ENCODE measurements at places on chromosomes 5 and 9.
A peak's percentile ranks its signal among the peaks of the same experiment; 100 is the strongest.

DNA sequence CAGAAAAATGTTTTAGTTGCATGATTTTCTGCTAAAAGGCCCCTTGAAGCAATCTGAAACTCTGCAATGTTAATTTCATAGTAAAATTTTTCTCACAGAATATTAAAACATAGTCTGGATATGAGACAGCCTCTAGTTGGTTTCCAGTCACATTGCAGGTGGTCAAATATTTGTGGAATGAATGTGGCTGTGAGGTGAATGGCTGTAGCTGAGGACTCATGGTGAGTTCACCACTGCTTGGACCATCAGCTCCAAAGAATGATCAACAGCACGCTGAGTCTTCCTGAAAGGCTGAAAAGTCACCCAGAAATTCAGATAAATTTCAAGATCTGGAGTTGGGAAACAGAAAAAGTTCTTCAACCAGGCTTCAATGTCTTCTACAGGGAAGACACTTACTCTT, 79.8 kb downstream of the MAT2B start:
- DNase-seq: no peak

DNA sequence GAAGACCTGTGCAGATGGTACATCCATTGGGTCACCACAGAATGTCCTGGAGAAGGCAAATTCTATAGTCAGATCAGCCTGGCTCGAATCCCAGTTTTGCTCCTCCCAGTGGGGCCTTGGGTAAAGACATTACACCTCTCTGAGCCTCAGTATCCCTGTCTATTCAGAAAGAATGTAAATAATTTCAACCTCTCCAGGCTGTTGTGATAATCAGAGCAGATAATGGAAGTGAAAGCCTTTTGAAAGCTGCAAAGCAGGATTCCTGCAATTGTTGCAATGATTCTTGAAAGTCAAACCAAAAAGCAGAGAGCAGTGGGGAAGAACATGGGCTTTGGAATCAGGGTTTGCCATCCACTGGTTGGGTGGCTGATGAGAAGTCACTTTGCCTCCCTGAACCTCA, 63.2 kb downstream of the LHX2 start:
- DNase-seq: no peak

DNA sequence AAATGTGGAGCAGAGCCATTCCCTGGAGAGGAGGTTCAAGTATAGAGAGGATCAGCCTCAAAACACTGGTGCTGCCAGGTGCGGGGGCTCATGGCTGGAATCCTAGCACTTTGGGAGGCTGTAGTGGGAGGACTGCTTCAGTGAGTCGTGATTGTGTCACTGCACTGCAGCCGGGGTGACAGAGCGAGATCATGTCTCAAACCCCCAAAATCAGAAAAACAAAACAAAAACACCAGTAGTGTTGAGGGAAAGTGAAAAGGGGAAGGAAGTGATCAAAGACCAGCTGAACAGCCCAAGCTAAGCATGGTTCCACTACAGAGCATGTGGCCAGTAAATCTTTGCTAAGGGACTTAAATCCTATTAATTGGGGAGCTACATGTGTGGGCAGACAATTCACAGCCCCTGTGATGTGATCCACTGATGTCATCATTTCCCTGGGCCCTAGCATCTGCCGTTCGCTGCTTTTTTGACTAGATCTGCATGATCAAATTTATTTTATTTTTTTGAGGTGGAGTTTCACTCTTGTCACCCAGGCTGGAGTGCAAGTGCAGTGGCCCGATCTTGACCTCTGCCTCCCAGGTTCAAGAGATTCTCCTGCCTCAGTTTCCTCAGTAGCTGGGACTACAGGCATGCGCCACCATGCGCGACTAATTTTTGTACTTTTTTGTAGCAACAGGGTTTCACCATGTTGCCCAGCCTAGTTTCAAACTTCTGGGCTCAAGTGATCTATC, 2.7 kb upstream of the PCBD2 start:
- DNase-seq: no peak

GRCh38 chr9:3367185-3367584, 158.6 kb downstream of the RFX3 start:
- DNase-seq: no peak

GRCh38 chr9:133347515-133347984, 381 bp downstream of the MED22 start:
- no peak for DNase-seq

- no peak for DNase-seq
Measured at GRCh38 chr9:112271466-112272098, 61.8 kb downstream of the PTBP3 start.

GRCh38 chr5:176743136-176743861, 67.1 kb upstream of the UNC5A start:
- peak; percentile 33 for DNase-seq

- no peak for DNase-seq
Measured at GRCh38 chr5:82513738-82514137, 235.6 kb upstream of the RPS23 start.

- no peak for DNase-seq
Measured at GRCh38 chr5:176542596-176543427, 5.6 kb upstream of the RNF44 start.

DNA sequence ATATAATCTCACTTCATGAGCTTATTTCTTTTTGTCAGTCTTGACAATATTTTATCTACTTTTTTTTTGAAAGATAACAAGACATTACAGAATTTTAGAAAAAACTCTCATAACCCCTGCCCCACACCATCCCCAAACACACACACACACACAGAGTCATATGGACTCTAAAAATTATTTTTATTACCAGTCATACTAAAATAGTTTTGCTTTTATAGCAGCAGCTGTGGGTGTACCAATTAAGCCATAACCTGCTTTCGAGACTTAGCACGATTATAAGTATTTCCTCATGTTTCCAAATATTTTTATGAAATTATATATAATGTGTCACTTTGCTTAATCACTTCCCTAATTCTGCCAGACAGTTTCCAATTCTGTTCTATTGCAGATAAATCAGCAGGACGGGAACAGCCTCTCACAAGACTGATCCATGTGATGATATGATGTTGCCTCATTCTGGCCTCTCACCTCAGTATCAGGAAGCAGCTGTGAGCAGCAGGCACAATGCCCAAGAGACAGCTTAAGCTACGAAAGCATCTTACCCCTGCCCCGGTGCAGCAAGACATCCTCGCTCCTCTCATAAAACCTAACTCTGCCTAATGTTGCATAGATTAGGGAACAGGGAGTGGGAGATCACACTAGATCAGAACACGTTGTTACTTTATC, 7.0 kb downstream of the PDCL start:
- peak; percentile 73 for DNase-seq

- DNase-seq: no peak
Measured at GRCh38 chr5:10248378-10249260, 1.1 kb downstream of the ATPSCKMT start.

GRCh38 chr9:10045598-10045997, 567.2 kb downstream of the PTPRD start:
- DNase-seq: no peak

DNA sequence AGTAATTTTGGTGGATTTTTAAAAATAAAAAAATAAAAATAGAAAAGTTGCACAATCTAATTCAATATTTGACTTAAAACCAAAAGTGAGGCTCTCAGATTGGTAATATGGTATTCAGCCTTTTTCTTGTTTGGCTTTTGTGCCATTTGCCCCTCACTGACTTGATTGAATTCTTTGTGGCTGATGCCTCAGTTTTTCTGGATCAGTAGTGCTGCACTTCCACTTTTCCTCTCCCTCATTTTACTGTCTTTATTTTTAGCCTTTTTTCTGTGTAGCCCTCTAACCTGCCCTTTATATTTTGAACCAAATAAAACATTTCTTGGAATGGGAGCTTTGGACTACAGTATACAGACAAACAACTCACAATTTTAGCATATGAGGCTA, 3.8 kb upstream of the MSMP start:
- DNase-seq: no peak

GRCh38 chr9:2018764-2019558, 3.8 kb downstream of the SMARCA2 start:
- no peak for DNase-seq

DNA sequence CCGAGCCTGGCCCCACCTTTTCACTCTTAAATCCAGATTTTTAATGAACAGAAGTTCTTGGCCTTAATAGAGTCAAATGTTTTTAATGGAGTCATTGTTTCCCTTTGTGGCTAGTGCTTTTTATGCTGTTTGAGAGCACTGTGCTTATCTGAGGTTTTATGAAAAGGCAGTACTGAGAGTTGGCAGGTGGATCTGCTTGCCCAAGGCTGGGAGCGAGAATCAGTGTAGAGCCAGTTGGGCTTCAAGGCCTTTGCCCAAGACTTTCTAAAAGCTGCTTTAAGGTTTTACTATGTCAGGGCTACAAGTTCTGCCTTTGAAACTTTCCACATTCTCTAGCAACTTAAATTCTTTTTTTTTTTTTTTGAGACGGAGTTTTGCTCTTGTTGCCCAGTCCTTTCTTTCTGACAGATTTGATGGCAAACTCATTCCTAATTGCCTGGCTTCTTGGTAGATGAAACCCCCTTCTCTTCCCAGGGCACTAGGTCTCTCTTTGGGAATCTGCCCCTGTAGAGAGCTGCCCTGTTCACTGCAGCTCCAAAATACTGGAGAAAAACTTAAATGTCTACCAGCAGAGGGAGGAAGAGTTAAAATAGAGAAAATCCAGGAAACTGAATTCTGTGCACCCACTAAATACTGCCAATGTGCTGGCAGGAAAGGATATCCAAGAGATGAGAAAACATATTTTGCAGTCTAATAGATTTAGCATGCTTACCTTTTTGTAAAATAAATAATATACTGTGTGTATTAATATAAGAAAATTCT, 36.9 kb upstream of the CDK20 start:
- no peak for DNase-seq

GRCh38 chr5:65026816-65027548, 258.3 kb downstream of the CWC27 start:
- DNase-seq: no peak

DNA sequence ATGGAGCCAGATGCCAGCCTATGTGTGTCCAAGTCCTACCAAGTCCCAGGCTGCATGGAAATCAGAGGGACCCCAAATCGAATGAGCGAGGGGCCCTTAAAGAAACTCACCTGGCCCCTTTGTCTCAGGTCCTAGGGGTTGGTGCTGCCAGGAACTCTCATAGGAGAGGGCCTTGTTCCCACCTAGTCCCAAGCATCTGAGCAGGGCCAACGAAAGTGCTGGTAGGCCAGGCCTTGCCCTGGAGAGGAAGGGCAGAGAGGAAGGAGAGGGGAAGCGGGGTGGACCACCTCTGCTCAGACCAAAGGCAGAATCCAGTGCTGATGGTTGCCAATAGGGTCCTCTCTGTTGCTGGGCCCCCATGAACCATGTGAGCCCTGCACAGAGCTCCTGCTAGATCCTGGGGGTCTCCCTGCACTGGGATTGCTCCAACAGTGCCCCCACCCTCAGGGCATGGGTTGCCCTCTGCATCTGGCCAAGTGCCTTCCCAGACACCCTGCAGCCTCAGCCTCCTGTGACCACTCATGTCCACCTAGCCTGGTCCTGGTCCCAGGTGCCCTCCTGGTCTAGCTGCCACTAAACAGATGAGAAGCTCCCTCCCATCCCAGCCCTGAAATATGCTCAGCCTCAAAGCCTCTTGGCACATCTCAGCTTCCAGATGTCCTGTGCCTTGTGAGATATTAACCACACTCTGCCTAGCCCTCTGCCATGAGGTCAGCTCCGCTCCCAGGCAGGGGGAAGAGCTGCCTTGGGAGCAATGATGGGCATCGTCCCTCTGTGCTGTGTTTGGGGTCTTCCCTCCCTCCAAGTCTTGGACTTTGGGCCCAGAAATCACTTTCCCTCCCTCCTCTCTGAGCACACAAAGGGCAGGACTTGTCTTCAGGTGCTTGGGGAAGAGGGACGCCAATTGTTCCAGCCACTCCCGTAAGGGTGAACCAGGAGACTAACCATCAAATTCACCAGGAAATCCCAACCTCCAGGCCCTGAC, 109.6 kb downstream of the ADAMTS2 start:
- no peak for DNase-seq

GRCh38 chr5:88092358-88092757, 176.3 kb downstream of the TMEM161B start:
- DNase-seq: no peak

GRCh38 chr5:377326-377981, 55.9 kb downstream of the AHRR start:
- DNase-seq: peak; percentile 22

- DNase-seq: peak; percentile 51
Measured at GRCh38 chr9:134555094-134555650, 86.4 kb upstream of the COL5A1 start.

DNA sequence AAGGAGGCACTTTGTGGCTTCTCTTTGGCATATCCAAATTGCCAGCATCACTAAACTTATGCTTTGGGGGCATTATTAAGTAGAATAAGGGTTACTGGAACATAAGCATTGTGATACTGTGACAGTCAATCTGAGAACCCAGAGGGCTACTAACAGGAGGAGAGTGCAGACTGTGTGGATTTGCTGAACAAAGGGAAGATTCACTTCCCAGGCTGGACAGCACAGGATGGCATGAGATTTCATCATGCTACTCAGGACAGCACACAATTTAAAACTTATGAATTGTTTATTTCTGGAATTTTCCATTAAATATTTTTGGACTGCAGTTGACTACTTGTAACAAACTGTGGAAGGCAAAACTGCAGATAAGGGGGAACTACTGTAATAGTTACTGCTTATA, 212.5 kb downstream of the TMC1 start:
- no peak for DNase-seq

GRCh38 chr9:88106492-88106891, 31.8 kb downstream of the SPATA31C2 start:
- no peak for DNase-seq

DNA sequence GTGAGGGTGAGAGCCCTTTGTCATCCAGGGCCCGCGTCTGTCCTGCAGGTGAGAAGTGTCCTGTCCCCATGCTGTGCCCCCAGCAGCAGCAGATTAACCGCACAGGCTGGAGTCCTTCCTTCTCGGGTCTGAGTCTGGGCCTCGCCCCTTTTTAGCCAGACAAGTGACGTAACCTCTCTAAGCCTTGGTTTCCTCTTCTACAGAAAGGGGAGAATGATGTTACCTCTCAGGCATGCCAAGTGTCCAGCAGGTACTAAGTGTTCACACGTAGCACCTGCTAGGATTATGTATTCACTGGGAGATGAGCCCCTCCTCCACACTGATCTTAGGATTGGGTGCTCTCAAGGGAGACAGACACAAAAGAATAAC, 6.9 kb downstream of the NEURL1B start:
- no peak for DNase-seq

- peak; percentile 51 for DNase-seq
Measured at GRCh38 chr9:134630393-134630790, 11.2 kb upstream of the COL5A1 start.

- DNase-seq: no peak
Measured at GRCh38 chr9:80649496-80649895, 1039.9 kb downstream of the TLE1 start.
